Stimulated activated CD8-positive, alpha-beta memory T cell treated with anti-CD3 and anti-CD28 coated beads, Interleukin-7, amount 100 ng/mL, for 48 hours (primary cell): ENCODE measurements at places on chromosomes 7 and 10.

- DNase-seq, result no peak
These were observed 158.7 kb downstream of the TNS3 start for GRCh38 chr7:47423196-47423595.

DNA sequence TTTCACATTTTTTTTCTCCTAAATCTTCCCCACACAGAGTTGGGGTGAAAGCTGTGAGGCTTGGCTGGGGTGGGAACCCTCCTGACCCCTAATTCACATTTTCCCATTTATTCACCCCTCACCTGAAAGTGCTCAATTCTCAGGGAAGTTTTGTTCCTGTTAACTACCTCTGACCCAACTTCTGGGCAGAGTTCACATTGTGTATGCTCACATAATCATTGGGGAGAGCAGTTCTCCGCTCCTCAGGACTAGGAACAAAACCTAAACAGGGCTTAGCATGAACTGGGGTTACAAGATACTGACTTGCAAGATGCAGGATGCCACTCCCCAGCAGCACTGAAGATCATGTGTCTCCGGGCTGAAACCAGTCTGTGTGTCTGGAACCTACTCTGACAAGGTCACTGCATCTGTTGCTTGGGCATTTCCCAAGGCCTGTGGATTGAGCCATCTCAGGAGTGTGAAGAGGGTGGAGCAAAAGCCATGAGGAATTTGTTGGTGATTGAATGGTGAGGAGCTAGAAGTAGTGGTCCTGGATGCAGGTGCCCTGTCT is 258.1 kb upstream of the IGFBP3 start:
- DNase-seq, result no peak

DNA sequence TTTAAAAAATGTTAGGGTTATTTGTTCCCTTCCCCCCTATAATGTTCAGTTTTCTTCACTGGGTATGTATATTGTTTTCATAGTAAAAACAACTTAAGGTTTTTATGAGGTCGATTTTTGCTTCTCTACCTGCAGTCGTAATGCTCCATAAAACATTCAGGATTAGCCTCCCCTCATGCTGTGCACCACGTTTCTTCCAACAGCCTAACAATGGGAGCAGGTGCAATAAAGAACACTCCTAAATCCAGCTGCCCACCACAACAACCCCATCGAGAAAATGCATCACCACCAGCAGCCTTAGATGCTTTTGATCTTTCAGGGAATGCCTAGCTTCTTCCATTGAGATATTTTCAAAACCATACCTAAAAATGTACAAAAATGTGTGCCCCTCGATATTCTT is 111.1 kb downstream of the ADAM12 start:
- DNase-seq, result no peak

- DNase-seq, result no peak
These were observed 326.2 kb downstream of the RNLS start for GRCh38 chr10:88256886-88257285.

GRCh38 chr7:93981480-93981874 is 22.7 kb downstream of the BET1 start:
- DNase-seq, result no peak

- no peak for DNase-seq
These were observed 323.6 kb downstream of the BBS9 start for GRCh38 chr7:33452805-33453502.

- DNase-seq, result no peak
These were observed 26.1 kb upstream of the FIS1 start for GRCh38 chr7:101271021-101271420.

DNA sequence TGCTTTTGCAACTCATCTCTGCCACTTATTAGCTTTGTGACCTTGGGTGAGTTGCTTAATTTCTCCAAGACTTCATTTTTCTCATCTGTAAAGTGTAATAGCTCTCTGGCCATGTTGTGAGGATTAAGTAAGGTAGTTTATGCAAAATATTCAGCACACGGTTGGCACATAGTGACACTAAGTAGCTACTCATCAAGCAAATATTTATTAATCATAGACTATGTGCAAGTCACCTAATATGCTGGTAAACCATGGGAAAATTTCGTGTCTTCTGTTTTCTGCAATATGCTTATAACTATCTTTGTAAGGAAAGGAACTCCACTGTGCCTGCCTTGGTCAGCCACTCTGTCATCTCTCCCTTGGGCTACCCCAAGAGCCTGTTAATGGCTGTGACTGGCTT is 50.3 kb upstream of the EGR2 start:
- DNase-seq, result no peak

GRCh38 chr10:71295641-71296040 is 23.4 kb upstream of the SLC29A3 start:
- DNase-seq, result no peak

GRCh38 chr10:68212721-68213352 is 19.1 kb downstream of the ATOH7 start:
- DNase-seq, result no peak

- DNase-seq, result no peak
These were observed 16.4 kb downstream of the TBXAS1 start for GRCh38 chr7:139845443-139845805.
